Activated CD4-positive, alpha-beta T cell treated with anti-CD3 and anti-CD28 coated beads, Interleukin-2, amount 50 U/mL, for 24 hours (primary cell): ENCODE measurements at places on chromosomes 2 and 18.

- DNase-seq = peak; percentile 30
Observed at GRCh38 chr2:28276076-28276618, 116.5 kb upstream of the FOSL2 start.

DNA sequence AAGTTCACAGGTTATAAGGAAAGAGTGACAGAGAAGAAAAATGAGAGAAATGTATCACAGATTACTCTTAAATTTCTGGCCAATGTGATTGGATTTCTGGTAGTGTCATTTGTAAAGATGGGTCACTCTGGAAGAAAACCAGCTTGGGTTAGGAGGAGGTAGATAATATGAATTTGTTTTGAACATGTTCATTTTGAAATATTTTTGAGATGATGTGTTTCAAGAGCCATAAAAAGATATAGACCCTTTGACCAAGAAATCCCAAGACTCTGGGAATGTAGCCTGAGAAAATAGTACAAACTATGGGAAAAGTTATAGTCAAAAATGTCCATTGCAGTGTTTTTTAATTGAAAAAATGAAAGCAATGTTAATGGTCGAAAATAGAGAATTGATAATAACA, 70.7 kb downstream of the CALCRL start:
- no peak for DNase-seq

GRCh38 chr2:218981881-218982585, 3.0 kb downstream of the FEV start:
- DNase-seq = no peak

DNA sequence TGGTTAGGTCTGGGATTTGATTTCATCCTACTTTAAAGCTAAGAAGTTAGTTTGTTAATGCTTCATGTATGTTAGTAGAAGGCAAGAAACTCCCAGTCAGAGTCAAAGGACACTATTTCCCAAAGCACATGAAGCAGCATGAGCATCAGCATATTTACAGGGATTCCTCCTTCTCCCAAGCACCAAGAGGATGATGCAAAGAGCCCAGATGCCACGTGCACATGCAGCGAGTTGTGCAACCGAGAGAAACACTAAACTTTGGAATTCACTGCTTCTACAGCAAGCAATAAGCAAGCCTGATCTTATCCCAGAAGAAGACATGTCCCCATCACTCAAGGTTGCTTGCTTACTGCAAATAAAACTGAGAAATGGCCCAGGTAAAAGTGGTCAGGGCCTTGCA, 32.5 kb downstream of the CPO start:
- DNase-seq = no peak

GRCh38 chr2:40719414-40719813, 267.5 kb upstream of the SLC8A1 start:
- DNase-seq = no peak

- no peak for DNase-seq
Observed at GRCh38 chr18:35179906-35180305, 60.9 kb upstream of the ZNF397 start.

DNA sequence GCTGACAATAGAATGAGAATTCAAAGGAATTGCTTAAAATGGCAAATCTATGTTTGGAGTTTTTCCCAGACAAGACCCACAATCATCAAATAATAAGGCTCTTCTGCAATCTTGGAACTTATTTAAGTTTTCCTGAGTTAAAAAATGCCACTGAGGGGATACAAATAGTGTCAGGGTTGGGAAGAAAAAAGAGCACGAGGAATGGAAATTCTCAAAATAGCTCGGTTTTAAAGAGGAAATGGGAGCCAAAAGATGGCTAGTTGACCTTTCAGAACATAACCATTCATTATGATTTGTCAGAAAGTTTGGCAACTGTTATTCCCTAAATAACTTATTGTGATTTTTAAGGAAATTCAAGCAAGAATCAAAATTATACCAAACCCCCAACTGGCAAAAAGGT, 127.7 kb downstream of the RAPGEF4 start:
- DNase-seq = no peak

DNA sequence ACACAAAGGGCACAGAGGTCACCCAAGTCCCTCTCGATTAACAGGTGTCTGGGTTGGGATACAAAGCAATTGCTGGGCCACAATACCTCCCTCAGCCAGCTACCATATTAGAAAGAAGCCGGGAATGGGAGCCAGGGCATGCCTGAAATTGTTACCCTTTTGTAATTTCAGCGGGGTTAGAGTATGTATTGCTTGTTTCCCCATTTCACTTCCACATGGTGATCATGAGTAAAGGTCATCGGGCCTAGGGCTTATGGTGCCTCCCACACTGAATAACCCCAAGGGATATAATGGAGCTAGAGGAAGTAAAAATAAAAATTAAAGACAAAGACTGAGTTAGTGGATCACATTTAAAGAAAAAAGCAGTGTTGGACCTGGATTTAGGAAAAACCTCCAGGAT, 437.2 kb upstream of the KLHL29 start:
- DNase-seq = no peak

- no peak for DNase-seq
Observed at GRCh38 chr2:62150597-62151305, 45.2 kb upstream of the B3GNT2 start.

DNA sequence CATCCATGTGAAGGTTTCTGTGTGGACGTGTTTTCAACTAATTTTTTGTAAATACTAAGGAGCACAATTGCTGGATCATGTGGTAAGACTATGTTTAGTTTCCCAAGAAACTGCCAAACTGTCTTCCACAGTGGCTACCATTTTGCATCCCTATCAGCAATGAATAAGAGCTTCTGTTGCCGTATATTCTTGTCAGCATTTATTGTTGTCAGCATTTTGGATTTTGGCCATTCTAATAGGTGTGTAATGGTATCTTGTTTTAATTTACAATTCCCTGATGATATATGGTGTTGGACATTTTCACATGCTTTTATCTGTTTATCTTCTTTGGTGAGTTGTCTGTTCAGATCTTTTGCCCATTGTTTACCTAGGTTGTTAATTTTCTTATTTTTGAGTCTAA, 34.5 kb downstream of the SCRN3 start:
- no peak for DNase-seq

DNA sequence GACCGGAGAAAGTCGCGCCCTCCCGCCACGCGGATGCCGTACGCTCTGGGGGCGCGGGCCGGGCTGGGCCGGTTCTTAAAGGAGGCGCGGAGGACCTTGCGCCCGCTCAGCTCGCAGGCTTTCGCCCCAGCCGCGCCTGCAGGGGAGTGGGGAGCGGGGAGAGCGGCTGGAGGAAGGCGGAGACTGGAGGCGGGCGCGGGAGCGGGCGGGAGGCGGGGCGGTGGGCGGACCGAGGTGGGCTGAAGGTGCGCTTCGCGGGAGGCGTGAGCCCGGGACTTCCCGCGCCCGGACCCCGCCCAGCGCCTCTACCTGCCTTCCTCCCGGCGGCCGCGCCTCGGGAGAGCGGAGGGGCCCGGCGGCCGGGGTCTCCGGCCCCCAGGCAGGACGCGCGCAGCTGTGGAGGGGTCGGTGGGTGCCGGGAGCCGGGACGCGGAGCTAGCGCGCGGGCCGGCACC, at the start of gene ADRA2B:
Gene ADRA2B (minus strand): TSS at position 148 of the 455 bp plus-strand sequence. CDS start 422 bp downstream, outside the sequence.
- peak; percentile 59 for DNase-seq

- DNase-seq = no peak
Observed at GRCh38 chr2:220002699-220003098, 375.3 kb downstream of the SLC4A3 start.

DNA sequence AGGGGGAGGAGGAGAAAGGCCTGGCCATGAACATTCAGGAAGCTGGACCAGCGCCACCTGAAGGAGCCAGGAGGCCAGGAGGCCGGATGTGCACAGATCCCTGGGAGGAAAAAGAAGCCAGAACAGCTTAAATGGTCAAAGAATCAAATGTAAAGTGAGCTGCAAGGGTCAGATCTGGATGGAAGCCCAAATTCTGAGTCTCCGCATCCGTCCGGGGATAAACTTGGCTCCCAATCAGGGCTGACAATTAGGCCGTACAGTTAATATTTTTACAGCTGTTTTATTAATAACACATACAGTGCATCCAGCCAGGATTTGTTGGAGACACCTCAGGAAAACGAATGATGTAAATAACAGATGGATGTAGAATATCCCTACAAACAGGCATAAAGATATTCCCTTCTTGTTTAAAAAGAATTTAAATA, 495.1 kb upstream of the TCF4 start:
- DNase-seq = no peak

DNA sequence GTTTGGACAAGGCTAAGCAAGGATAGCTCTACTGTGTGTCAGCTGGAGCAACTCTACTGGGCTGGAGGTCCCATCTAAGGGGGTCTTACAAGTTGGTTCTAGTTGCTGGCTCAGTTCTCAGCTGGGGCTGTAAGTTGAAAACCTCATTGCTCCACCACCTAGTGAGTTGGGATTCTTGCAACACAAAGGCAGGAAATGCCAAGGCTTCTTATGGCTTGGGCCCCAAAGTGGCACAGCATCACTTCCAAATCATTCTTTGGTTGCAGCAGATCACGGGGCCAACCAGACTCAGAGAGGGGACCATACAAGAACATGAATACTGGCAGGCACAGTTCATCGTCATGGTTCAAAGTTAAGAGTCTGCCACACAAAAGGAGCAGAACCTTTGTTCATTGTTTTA, 332.7 kb downstream of the LRRTM1 start:
- no peak for DNase-seq

DNA sequence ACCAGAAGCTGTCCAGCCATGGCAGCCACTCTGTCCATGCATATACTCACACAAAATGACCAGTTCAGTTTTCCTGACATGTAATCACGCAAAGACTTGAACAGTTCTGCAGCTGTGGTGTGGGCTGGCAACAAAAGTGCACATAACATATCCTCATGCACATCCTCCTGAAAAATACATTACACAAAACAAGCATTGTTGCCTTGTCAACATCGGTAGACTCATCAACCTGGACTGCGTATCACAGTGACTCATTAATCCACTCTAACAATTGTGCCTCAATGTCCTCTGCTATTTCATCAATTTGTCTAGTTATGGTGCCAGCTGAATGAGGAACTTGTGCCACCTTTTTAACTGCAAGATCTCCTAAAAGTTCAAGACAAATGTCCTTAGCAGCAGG, 19.5 kb downstream of the RBKS start:
- no peak for DNase-seq

DNA sequence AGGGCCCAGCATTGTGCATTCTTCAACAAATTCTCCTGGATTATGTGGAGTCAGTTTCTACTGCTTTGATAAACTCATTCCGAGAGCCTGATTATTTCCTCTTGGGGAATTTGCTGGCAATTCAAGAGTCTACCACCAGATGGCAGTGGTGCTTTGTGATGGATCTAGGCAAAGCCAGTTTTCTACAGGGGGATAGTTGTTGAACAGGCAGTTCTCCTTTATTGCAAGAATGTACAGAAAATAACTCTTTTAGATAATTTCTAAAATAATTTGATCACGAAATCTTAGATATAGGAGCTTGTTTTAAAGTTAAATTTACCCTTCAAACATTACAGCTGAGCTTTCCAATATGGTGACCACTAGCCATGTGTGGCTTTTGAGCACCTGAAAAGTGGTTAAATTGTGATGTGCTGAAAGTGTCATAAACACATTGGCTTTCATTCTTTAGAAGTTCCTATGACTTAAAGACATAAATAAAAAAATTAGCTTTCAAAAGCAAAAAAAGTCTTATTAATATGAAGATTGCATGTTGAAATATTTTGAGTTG, 66.7 kb upstream of the HAAO start:
- peak; percentile 69 for DNase-seq

DNA sequence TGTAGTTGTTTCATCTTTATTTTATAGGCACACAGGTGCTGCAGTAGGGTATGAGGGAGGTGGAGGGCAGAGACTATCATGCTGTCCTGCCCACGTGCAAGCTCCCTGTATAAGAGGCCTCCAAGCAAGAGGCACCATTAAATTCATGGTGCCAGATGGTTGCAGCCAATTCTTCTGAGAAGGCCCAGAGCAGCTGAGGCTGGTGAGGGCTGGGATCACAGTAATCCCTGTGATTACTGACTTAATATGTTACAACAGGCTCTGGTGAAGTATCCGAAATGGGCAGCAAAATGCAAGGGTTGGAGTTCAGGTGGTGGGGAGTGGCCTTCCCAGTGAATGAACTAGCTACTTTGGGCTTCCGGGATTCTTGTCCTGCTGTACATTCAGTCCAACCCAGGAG, 191.9 kb upstream of the SMAD2 start:
- DNase-seq = no peak

DNA sequence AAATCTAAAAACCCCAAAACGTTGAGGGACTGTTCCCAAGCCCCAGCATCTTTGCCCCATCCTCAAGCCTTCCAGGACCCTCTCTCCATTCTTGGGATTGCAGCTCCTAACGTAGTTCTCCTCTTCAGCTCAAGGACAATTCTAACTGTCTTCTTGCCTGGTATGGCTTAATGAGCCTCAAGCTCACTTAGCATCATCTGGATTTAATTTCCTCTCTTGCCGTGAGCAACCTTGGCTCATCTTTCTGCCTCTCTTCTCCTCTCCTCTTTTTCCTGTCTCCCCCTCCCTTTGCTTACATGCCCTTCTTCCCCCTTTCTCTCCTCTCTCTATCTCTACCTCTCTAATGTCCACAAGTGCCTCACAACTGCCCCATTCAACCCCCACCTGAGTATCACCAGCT, 44.2 kb downstream of the TACR1 start:
- no peak for DNase-seq

DNA sequence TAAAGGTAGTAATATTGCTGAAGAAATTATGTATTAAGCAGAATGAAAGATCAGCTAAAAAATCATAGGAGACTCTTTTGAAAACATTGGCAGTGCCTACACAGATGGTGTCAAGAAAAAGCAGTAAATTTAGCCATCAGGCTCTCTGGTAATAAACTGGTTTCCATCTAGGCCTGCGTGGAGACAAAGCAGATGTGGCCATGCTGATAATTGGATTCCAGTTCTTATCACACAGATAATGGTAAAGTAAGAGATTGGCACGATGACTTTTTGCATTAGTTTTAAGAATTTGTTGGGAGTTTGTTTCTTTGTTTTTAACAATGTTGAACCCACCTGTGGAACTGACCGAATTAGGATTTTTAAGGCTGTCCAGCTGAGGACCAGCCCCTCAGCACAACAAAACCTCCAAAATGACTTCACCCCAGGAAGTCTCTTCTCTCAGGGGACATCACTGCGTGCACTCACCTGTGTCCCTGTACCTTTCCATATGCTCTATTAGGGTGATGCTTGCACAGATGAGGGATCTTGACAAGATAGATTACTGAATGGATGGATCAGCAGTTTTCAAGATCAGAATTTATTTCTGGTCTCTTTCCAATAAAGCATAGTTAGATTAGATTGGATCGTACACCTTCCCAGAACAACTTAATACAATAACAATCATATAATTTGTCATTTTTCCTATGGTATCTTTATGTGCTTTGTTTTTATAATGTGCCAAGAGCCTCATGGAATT, 69.1 kb upstream of the DNAJC10 start:
- DNase-seq = no peak

- DNase-seq = no peak
Observed at GRCh38 chr2:108577099-108577498, 42.8 kb downstream of the LIMS1 start.

GRCh38 chr2:47741101-47741500, 41.8 kb upstream of the MSH6 start:
- DNase-seq = no peak

GRCh38 chr2:94875064-94875819, 4.0 kb downstream of the TEKT4 start:
- DNase-seq = no peak
